ENCODE measurements at places on chromosomes 13 and 19. TPM values are rescaled to one million over a fixed set of nuclear protein-coding genes. Genes with fewer than 3 reads are reported as not detected.

Gene SHANK1
- 1.1 TPM for total RNA-seq

Gene LHB
- not detected for total RNA-seq

Gene KLK13
- not detected for total RNA-seq

Gene ANKRD24
- 0.72 TPM for total RNA-seq

Gene SIGLEC11
- total RNA-seq: under 0.01 TPM

Gene PCDH9
- total RNA-seq: 2.9 TPM

Gene KLK15
- not detected for total RNA-seq

DNA sequence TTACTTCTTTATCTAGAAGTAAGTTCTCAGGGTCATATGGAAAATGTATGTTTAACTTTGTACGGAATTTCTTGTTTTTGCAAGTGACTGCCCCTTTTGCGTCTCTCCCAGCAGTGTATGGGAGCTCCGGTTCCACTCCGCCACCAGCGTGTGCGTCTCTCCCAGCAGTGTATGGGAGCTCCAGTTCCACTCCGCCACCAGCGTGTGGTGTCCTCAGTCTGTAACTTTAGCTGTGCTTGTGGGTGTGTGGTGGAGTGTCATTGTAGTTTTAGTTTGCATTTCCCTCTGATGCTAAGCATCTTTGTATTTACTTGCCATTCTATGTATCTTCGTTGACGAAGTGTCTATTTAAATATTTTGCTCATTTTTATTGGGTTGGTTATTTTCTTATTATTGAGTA is 2.4 kb downstream of the CUL4A start:
- DNase-seq: no peak

DNA sequence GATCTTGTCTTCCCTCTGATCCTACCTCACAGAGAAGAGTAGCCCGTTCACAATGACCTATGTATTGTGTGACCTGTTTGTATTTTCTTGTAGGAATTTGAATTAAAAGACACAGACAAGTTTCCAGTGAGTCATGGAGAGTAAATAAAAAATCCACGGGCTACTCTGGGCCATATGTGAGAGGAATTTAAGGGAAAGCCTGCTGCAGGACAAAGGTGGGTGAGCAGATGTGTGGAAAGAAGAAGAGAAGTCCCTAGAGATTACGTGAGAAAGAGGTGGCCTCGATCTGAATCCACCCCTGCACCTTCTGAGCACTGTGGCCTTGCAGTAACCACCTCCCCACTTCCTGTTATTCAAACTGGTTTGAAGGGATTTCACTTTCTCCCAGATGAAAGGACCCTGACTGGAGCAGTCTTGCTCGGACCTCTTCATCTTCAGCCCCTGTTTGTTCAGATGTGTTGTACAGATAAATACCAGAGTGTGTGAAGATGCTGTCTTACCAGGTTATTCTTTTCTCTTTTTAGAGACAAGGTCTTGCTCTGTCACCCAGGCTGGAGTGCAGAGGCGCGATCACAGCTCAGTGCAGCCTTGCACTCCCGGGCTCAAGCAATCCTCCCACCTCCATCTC is 205.4 kb downstream of the PDS5B start:
- no peak for DNase-seq

DNA sequence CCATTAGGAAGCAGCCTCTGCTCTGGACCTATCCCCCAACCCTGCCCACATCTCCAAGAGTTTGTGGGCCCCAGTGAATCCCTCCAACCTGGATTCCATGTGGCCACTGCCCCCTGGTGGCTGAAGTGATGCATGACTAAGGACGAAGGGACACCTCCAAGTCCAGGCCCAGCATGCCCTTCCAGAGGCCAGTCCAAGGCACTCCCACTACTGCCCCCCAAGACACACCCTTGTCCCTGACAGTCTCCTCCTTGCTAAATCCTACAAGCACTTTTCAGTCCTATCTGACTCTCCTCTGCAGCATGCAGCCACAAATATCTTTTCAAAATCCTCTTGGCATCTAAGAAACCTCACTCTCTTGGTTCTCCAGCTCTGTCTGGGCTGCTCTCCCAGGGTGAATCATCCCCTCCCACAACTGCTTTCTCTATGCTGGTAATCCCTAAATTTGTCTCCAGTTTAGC is 33.0 kb downstream of the DEDD2 start:
- DNase-seq: peak; percentile 97

GRCh38 chr19:53659292-53659691 is 27.5 kb downstream of the DPRX start:
- no peak for DNase-seq

DNA sequence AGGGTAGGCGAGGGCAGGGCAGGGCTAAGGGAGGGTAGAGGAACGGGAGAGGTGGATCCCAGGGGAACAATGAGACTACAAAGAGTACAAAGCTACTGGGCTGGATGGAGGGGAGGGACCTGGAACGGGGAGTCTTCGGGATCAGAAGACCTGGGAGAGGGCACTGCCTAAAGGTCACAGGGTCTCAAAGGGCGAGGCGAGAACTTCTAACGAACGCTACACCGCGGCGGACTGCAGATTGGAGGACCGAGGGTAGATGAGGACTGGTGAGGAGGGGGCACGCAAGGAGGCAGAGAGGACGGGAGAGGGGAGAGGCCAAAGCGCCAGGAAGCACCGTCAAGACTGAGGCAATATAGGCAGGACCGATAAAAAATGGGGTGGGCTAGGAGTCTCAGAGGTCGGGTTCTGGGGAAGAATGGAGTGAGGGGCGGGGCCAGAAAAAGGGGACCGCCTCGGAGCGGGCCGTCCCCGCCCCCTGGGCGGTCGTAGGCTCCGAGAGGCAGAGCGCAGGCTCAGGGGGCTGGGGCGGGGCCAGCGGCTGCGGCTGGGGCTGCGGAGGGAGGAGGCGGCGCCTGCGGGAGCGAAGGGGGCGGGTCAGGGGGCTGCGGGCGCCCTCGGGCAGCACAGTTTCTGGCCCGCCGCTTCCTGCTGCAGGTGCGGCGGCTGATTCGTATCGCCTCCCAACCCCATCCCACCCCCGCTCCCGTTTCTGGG is 1.3 kb upstream of the KCNC3 start:
- peak; percentile 92 for DNase-seq

- DNase-seq: no peak
Measured at GRCh38 chr19:35178701-35179100, 24.2 kb downstream of the FXYD5 start.

DNA sequence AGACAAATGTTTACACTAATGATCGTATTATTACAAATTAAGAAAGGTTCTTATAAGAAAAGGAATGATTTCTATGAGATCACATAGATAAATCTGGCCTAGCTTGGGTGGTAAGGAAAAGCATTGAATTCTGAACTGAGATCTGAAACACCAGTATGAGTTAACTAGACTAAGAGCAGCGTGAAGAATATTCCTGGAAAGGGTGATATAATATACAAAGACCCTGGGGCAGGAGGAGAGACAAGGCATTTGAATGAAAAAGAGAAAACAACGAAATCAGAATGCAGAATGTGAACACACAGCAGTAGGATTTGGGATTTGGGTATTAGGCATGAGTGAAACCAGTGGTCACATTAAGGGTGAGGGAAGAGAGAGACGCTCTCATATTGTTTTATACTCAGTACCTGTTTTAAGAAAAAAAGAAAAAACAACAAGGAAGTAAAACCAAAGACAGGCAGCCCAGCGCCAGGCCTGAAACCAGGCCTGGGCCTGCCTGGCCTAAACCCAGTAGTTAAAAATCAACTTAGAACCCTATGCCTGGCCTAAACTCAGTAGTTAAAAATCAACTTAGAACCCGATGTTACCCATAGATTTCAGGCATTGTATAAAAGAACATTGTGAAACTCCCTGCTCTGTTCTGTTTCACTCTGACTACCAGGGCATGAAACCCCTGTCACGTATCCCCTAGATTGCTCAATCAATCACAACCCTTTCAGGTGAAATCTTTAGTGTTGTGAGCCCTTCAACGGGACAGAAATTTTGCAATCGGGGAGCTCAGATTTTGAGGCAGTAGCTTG is 287.1 kb downstream of the ITGBL1 start:
- no peak for DNase-seq

GRCh38 chr19:32206065-32206464 is 139.3 kb upstream of the ZNF507 start:
- no peak for DNase-seq

DNA sequence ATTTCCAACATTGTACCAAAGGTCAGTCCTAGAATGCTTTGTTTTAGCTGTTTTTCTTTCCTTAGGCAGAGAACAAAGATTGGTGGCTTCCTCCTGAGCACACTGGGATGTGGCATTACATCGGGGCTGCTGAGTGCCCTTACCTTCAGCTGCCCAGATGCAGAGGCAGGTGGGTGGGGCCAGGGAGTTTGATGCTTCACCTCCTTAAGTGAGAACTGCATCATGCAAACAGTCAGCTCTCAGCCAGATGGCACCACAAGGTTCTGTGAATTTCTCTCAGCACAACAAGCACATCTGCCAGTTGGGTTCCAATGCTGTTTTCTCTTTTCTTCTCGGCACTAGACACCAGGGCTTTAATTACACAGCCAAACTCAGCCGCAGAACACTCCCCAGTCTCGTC is 87.4 kb upstream of the UBL3 start:
- DNase-seq: no peak

DNA sequence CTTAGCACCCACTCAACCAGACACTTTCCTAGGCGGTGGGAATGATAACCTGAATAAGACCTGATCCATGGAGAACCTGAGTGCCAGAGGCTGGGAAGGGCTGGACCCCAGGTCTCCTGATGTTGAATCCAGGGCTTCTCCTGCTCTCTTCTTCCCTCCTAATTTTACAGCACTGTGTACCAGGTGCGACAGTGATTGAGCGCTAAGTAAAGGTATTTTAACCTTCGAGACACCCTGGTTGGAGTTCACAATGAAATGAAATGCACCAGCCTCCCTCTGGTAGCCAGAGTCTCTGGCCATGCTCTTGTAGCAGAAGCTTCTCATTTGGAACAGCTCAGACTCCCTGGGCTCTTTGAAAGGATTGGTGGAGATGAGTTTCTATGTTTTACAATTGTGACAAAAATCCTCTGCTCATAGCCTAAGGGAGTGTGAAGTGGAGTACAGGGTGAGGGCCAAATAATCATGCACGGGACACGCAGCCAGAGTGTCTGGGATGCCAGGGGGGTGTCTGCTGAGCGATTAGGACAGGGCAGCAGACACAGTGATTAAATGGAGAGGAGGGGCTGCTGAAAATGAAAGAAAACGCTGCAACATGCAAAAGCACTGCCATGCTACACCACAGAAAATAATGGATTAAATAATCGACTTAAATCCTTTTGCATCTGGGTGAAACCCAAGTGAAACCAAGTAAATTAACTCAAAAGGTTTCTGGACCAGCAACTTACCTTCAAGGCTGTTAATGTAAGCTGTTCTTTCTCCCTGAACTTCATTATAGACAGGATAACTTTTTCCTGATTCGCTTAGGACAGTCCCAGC is 83.8 kb downstream of the FAM216B start:
- DNase-seq: peak; percentile 9

- no peak for DNase-seq
Measured at GRCh38 chr19:39705578-39706188, 1.4 kb downstream of the LGALS14 start.

GRCh38 chr13:110183910-110184309 is 123.0 kb downstream of the COL4A1 start:
- no peak for DNase-seq

DNA sequence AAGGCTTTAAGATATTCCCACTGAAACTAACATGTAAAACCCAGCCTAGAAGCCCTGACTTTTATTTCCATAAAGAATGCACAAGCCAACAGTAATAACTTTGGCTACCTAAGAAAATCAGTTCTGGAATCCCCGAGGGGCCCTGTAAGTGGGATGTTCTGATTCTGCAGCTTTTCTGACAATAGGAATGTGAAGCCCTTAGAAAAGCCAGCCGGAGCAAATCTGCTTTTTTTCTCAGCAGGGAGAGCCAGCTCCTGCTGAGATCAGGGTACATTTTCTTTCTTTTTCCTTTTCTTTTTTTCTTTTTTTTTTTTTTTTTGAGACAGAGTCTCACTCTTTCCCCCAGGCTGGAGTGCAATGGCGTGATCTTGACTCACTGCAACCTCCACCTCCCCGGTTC is 8.0 kb upstream of the GARRE1 start:
- DNase-seq: no peak

GRCh38 chr19:54312436-54313377 is at the start of gene LILRA5:
LILRA5 (minus strand) TSS chr19:54313166; CDS start chr19:54313019, 147 bp downstream.
- DNase-seq: peak; percentile 66

- DNase-seq: no peak
Measured at GRCh38 chr13:37413161-37413560, 185.4 kb downstream of the POSTN start.

GRCh38 chr19:41449079-41449864 is 6.3 kb downstream of the ERICH4 start:
- peak; percentile 91 for DNase-seq

DNA sequence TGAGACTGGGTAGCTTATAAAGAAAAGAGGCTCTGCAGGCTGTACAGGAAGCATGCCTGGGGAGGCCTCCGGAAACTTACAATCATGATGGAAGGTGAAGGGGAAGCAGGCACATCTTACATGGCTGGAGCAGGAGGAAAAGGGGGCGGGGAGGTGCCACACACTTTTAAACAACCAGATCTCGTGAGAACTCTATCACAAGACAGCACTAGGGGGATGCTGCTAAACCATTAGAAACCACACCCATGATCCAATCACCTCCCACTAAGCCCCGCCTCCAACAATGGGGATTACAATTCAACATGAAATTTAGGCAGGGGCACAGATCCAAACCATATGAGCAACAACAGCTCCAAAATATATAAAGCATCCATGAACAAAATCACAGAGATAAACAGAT is 46.5 kb upstream of the GTF2F2 start:
- no peak for DNase-seq

DNA sequence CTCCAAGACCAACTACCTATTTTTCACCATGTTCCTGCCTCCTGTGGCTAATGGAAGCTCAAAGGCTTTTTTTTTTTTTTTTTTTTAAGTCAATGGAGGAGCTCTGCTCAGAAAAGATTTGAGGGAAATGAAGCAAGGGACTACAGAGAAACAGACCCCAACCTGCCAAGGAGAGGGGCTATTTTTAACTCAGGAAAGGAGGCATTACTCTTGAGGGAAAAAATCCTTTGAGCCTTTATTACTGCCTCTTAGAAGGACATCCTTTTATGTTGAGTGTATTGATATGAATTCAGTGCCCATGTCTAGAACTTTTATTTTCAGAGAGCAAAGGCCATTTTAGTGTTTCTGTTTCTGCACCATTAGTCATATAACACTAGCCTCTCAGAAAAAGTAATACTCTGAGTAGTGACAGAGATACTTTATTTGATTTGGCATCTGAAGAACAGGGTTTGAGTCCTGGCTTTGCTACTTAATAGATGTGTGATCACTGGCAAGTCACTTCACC is 68.1 kb upstream of the PCDH8 start:
- DNase-seq: no peak

GRCh38 chr19:13902993-13903555 is 2.8 kb downstream of the BRME1 start:
- DNase-seq: peak; percentile 51

- DNase-seq: no peak
Measured at GRCh38 chr19:51640386-51640785, 6.2 kb downstream of the SIGLEC14 start.

- DNase-seq: no peak
Measured at GRCh38 chr19:37981785-37982475, 74.9 kb downstream of the SIPA1L3 start.

- DNase-seq: no peak
Measured at GRCh38 chr13:87570669-87571068, 100.5 kb upstream of the SLITRK5 start.

Measured in osteoblast (primary cell).